Activated T-cell treated with anti-CD3 and anti-CD28 coated beads, Interleukin-2, amount 50 U/mL, for 72 hours (primary cell): ENCODE measurements at places on chromosomes 3 and 15. TPM values are rescaled to one million over a fixed set of nuclear protein-coding genes. Genes with fewer than 3 reads are reported as not detected.

SHC4 gene
- total RNA-seq: 2.1 TPM

SCAMP2 gene
- 66.4 TPM for total RNA-seq

SRGAP3 gene
- total RNA-seq: 2.8 TPM

C2CD4A gene
- total RNA-seq: 0.46 TPM

FOXL2 gene
- 0.16 TPM for total RNA-seq

SATB1 gene
- total RNA-seq: 962 TPM
